ENCODE measurements at places on chromosomes 11 and 22.

GRCh38 chr11:46633291-46634217 is 16.2 kb downstream of the ATG13 start:
- DNase-seq: no peak

DNA sequence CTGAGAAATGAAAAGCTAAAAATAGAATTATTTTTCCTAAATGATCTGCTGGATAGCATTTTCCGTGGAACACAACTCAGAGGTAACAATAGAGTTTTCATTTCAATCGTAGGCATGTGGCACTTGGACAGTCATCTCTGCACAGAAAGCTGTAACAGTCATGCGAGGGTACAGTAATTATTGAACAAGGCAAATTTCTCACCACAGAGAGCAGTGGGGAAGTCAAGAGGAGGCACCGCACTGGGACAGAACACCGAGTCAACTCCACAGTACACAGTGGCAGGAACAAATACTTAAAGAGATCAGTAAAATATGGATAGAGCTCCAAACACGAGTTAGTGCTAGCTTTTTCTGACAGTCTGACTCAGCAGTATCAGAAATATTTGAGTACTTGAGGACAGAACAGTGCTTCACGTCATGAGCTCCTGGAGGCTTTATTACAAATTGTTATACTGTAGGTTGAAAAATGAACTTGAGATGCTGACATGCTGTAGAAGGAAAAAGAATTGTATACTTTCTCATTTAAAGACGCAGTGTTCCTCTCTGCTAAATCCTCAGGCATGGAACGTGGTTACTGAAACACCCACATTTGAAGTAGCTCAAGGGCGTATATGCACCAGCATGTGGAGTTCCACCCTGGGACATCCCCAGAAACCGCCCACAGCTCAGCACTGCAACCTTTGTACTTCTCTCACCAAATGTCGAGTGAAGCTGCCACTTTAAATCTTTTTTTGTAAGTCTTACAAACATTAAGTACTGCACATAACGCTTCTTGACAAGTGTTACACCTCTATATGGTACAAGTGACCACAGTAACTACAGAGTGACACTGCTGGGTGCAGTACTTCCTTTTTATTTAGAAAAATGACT is 27.4 kb upstream of the YPEL1 start:
- no peak for DNase-seq

GRCh38 chr11:102990145-102990544 is 34.6 kb upstream of the MMP13 start:
- peak; percentile 47 for DNase-seq

DNA sequence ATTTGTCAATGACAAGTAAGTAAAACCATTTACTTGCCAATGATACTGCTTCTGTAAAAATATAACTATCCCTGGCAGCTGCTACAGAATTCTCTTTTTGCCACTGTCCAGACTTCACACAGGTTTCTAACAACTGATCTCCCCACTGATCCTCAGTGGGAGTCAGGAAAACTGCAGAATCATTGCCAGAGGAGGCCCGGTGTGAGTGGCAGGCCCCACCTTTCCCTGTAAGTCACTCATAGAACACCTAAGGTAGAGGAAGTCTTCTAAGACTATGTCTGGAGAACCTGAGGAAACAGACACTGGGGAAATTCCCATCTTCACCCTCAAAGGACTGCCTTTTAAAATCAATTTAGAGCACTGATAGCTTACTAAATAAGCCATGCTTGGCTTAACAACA is 66.3 kb downstream of the ZC3H12C start:
- DNase-seq: peak; percentile 33

GRCh38 chr11:98194611-98195010 is 826.1 kb upstream of the CNTN5 start:
- DNase-seq: peak; percentile 8

DNA sequence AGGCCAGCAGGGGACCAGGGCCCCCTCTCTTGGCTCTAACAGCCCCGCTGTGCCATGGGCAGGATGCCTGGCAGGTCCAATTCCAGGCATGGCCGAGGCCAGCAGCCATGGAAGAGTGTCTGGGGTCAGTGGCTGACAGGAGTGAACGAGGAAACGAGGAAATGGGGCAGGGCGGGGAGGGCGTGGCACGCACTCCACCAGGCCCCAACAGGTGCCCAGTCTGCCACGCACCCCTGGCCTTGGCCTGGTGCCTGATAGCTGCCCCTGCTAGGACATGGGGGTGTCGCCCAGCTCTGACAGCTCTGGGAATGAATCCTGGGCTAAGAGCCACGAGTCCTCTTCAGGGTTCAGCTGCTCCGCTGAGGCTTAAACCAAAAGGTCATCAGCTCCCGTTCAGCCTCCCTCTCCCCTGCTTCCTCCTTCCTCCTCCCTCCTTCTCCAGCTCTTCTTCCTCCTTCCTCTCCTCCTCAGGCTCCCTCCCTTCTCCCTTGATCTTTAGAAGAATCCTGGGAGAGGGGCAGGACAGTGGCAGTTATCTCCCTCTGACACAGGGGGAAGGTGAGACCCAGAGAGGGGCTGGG is 11.5 kb upstream of the TBC1D22A start:
- DNase-seq: no peak

GRCh38 chr11:42591841-42592240 is 720.0 kb upstream of the API5 start:
- DNase-seq: no peak

DNA sequence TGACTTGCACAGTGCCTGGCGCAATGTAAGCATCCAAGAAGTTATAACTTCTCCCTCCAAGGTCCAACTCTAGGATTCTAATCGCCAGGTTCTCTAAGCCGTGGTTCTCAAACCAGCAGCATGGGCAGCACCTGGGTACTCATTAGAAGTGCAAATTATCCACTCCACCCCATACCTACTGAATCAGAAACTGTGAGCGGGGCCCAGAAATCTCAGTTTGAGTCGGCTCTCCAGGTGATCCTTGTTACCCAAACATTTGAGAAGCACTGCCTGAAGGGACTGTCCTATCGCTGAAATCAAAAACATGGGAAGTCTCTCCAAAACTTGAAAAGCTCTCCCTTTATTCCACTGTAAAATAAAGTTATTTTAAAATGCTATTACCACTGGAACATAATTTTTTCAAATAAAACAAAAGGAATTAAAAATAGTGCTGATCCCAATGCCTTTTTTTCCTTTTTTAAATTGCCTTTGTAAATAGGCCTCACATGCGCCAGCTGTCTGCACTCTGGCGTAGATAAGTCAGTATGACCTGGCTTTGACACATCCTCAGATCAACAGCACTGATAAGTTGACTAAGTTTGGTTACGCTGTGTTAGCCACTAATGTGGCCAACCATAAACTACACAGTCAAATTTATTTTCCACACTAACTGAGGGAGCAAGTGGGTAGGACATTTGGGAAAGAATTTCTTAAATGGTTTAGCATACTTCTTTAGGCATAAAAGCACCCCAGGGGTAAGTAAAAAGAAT is 8.4 kb upstream of the CTR9 start:
- peak; percentile 85 for DNase-seq

- no peak for DNase-seq
Measured at GRCh38 chr11:23644443-23644842, 784.2 kb upstream of the CCDC179 start.

DNA sequence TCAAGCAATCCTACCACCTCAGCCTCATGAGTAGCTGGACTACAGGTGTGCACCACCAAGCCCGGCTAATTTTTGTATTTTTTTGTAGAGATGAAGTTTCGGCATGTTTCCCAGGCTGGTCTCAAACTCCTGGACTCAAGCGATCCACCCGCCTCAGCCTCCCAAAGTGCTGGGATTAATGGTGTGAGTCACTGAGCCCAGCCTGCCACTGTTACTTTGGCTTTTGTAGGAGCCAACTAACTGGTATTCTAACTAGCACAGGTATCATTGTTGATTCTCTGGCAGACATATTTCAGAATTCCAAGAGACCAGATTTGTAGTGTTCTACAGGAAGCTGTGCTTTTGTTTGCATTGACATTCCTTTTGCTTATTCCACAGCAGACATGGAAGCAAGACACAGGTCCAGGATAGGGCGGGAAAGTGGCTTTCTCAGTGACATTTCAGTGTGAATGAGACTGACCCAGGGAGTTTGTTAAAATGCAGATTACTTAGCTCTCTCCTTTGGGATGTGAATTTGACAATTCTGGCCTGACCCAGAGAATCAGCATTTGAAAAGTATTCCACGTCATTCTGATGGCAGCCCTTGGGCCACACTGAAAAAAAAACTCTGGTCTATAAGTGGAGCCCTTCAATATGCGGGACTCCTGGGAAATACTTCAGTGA is 52.2 kb upstream of the PAX6 start:
- no peak for DNase-seq

- no peak for DNase-seq
Measured at GRCh38 chr11:63951779-63952536, 13.2 kb downstream of the NAA40 start.

GRCh38 chr11:101453682-101454081 is 130.1 kb downstream of the TRPC6 start:
- DNase-seq: peak; percentile 24

GRCh38 chr11:61004180-61004611 is 32.7 kb downstream of the CD6 start:
- DNase-seq: peak; percentile 33

DNA sequence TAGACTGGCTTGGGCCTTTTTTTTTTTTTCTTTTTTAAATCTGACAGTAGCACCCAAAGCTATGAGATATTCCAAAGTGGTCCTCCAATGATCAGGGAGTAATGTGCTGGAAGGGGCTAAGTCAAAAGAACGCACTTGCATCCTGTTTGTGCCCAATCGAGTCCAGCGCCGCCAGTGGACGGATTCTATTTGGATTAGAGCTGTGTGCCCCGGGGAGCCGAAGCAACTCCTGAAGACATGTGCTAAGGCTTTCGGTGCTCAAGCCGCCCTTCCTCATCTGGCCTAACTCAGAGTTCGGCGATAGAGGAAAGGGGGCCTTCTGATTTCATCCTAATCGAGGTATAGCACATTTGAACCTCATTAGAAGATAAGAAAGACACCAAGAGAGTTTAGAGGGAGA is 147.8 kb upstream of the NECTIN1 start:
- DNase-seq: no peak

DNA sequence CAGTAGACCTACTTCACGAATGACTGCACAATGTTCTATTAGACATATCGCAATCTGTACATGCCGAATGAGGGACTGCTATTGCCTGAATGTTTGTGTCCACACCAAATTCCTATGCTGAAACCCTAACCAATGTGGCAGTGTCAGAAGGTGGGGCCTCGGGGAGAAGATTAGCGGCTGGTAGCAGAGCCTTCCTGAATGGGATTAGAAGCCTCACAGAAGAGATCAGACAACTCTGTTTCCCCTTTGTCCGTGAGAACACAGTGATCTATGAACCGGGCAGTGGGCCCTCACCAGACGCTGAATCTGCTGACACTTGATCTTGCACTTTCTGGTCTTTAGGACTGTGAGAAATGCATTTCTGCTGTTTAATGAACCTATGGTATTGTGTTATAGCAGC is 33.1 kb downstream of the LRFN4 start:
- peak; percentile 61 for DNase-seq

DNA sequence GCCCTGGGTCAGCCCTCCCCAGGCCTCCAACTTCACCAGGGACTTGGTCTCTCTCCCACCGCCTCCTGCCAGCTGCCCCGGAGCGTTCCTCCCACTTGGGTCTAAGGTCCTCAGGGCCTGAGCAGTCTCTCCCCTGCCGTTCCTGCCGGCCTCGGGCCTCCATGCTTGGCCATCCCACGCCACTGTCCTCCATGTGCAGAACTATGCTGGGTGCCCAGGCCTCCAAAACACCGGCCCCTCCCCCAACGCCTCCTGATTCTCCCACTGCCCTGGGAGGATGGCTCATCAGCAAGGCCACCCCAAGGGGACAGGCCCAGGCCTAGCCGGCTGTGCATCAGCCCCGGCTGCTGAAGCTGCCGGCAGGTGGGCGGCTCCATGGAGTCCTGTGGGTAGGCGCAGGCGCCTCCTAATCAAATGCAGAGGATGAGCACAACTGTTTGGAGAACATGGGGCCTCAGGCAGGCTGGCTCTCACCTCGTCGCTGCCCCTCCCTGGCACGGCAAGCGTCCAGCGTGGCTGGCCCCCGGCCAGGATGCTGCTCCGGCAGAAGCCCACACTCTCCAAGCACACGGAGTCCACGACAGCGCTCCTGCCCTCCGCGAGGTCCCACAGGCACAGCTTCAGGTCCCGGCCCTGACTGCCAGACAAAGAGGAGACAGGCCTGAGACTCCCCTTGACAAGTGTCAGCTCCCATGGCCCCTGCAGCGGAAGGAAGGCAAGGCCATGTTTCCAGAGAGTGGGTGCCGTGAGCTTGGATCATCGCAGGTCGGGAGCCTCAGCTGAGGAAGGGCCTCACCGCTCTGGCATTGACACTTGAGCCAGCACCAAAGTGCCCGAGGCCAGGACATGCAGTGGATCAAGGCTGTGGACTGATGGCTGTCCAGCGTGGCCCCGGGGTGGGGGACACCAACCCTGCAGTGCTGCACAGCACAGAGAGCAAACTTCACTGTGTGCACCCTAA is 42.6 kb downstream of the GNB1L start:
- no peak for DNase-seq

DNA sequence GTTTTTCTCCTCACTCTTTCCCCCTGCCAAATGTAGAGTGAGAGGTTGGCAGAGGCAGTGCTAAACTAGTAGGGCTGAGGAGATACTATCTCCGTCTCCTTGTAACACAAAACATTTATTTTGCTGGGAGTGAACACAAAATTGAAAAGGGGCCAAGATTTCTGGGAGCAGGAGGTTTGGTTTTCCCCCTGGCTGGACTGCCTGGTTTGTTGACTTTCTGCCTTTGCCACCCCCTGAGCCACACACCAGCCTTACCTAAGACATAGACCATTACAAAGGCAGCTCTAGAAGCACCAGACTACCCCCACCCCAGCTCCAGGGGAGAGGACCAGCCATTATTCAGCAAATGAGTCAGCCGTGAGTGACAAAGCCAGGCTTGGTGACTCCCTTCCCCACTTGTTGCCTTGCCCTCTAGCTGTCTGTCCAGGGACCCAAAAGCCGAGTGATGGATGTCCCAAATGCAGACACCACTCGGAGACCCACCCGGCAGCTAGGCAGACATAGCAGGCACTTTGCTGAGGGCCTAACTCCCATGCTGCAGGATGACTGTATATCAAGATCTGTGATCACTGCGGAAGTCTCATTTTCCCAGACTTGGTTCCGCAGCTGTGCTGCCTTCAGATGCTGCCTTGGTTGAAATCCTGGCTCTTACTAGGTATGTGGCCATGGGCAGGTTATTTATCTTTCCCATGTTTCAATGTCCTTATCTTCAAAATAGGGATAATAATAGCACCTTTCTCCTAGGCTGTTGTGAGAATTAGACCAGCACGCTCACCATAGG is 17.7 kb upstream of the CDON start:
- DNase-seq: no peak

All from iris pigment epithelial cell (primary cell).